Mesothelial cell of epicardium (in vitro differentiated cells): ENCODE measurements at places on chromosomes 1 and 21.

GRCh38 chr1:15848929-15849774 is 1.6 kb downstream of the SPEN start:
- DNase-seq: peak; percentile 68

GRCh38 chr1:160546942-160547341 is 23.9 kb upstream of the SLAMF6 start:
- no peak for DNase-seq

GRCh38 chr1:84570436-84571149 is 3.6 kb downstream of the CTBS start:
- no peak for DNase-seq

DNA sequence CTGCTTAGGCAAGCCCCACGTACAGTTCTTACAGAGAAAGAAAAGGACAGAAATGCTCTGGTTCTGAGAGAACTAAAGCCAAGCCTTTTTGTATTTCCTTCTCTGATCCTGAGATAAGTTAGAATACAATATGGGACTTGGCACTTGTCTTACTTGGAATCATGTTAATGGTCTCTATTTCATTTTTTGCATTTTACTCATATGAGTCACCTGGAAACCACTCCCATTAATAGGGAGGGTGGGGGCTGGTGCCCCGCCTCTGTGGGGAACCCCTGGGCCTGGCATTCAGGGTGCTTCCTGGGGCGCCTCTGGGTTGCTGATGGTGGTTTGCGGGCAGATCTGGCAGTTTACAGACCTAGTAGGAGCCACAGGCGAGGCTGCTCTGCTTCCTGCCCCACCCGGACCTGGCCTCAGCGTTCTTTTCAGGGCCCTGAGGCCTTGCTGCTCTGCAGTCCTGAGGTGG is 26.7 kb downstream of the TSPAN2 start:
- DNase-seq: no peak

DNA sequence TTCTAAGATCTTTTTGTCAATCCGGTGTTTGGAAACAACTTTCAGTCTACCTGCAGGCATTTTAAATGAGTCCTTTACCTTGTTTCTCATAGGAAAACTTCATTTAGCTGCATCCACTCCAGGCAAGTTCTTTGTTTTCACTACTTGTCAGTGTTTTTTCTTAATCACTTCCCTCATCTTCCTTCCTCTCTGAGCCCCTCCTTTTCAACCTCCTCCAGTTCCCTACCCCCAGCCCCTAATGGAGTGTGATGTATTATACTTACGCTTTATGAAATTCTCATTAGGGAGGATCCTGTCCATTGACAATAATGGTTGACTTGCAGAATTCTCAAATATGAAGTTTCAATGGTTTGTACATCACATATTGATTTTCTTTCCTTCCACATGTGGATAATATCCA is 62.5 kb upstream of the BACH1 start:
- DNase-seq: no peak

DNA sequence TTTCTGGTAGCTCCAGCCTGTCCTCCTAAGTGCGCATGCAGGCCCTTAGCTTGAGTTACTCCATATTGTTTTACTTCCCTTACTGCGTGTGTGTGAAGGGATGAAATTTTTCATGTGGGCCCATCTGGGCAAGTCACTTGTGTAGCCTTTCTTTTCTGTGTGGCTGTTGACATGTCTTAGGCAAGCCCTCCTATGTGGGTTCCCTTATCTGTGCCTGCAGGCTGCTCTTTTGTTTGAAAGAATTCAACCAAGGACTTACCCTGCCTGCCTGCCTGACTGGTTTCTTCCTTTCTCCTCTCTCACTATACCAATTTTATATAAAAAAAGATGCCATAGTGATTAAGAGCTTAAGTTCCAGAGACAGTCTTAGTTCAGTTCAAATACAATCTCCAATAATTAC is 249.3 kb downstream of the ATG4C start:
- DNase-seq: no peak

DNA sequence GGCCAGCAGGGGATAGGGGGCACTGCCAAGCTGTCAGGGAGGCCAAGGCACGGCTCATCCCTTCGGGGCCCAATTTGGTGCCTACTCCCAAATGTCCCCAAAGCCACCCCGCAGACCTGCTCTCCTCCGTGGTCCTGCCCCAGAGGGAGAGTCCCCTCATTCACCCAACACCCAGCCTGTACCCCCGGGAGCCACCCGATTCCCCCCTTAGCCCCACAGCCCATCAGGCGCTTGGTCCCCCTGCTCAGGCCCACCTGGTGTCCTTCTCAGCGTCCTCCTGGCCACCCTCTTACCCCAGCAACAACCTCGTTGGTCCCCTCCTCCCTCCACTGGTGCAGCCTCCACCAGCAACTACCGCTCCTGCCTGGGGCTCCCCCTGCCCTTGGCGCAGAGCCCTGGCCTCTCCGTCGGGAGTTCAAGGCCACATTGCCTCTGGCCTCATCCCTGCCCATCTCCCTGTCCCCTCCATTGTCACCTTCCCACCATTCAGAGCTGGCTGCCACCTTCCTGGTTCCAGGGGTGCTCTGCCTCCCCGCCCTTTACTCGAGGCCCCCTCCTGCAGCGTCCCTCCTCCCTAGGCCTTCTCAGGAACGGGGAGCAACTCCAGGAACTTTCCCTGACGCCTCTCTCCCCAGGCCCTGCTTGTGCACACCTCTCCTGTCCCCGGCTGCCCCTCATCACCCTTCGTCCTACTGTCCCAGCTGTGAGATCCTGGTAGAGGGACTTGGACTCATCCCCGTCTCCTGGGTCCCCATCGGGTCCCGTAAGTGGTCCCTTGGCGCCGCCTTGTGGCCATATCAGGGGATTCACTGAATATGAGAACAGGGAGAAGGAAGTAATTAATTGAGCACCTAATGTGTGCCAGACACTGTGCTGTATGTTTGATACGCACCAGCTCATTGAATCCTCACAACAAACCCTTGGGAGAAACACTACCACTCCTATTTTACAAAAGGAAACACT is 73.9 kb downstream of the RAP1GAP start:
- no peak for DNase-seq

DNA sequence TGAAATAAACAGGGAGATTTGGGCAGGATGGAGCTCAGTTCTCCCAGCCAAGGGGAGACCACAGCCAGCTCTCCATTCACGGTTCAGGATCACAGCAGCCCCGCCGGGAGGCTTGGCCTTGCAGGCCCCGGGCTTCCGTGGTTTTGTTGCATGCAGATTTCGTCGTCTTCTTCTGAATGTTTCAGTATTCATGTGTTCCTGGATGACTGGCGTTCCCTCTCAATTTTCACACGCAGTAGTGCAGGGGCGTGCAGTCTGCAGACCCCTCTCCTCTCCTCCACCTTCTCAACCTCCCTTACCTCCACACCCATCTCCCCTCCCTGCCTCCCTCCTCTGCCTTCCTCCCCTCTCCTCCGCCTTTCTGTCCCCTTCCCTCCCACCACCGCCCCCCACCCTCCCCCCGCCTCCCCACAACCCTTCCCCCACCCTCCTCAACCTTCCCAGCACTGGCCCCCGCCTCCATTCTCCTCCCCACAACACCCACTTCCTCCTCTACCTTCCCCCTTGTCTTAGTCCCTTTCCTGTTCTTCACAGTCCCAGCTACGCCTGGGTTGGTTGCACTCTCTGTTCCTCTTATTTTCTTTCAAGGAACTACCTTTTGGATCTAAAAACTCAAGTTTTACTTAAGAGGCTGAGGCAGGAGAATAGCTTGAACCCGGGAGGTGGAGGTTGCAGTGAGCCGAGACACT is 8.4 kb upstream of the SLC19A1 start:
- DNase-seq: peak; percentile 12

DNA sequence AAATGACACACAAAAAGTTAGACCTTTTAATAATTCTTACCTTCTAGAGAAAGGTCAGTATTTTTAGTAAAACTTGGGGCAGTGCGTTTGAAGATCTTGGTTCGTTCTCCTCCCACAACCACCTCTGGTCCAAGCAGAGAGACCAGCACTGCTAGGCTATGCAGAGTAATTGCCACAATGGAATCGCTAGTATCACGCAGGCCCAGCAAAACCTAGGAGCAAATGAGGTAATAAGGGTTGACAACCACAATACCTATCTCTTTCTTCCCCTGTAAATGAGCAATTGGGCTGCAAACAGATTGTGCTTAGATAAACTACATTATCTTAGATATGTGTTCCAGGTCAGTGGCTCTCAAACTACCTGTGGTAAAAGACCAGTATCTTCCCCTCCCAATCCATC is 34.7 kb downstream of the SCYL3 start:
- DNase-seq: no peak

- no peak for DNase-seq
Observed at GRCh38 chr1:100930494-100930893, 34.6 kb downstream of the SLC30A7 start.

DNA sequence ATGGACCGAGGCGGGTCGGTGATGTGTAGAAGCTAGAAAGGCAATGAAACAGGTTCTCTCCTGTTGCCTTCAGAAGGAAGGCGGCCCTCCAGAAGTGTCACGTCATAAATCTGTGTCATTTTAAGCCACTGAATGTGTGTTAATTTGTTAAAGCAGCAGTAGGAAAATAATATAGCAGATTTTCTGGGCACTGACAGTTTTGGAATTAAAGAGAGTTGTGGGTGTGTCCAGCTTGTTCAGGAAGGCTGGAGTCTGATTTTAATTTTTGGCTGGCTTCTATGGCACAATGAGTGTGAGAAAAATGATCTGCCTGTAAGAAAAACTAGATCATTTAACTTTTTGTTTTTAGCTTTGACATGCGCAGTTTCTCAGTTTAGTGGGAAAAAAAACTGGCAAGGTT is 177.3 kb downstream of the EDEM3 start:
- no peak for DNase-seq

- no peak for DNase-seq
Observed at GRCh38 chr1:184242507-184242943, 144.3 kb upstream of the C1orf21 start.

DNA sequence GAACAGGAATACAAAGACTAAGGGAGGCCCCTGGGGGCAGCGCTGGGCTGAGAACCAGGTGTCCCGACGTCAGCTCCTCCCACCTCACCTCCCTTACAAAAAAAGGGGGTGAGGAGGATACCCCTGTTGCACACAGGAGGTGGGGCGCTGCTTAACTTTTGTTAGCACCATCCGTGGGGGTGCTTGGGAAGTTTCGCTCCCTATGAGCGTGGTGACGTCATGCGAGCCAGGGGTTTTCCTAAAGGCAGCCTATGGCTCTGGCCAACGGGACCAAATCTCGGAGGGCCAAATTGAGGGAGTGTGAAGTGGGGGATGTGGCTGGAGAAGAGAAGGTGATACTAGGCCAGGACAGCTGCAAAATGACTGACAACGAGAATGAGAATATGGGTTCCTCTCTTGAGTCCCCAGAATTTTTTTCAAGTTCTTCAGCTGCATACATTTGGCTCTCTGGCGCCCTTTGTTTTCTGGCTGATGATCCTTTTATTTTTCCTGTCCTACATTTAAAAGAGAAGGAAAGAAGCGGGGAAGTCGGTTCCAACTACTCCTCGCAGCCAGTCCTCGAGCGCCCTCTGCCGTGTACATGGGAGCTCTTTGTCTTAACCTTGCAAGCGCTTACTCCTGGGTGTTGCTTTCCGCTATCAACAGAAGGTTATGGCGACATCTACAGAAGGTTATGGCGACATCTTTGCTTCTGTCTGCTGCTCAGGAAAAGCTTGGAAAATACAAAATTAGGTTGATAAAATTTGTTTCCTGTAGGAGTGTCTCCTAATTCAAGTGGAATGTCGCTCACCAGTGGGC is 48.0 kb upstream of the ZC3H11B start:
- DNase-seq: peak; percentile 90

DNA sequence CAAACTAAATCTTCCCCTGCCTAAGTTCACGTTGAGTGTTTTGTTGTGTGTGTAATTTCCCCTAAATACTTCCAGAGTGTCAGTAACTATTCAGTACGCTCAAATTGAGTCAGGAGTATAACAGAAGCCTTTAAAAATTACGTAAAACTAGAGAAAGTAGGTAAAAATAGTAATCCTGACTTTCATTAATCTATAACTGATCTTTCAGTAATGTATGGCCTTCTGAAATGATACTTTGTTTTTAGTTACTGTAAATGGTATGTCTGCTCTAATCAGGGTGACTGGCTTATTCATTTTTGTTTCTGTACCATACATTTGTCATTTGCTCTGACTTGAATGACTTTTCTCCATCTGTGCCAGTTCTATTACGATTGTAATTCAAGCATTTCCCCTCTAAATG is 29.4 kb downstream of the MIER1 start:
- DNase-seq: no peak

GRCh38 chr1:17587693-17588047 is 48.2 kb downstream of the ARHGEF10L start:
- no peak for DNase-seq

- DNase-seq: no peak
Observed at GRCh38 chr1:93567255-93567918, 114.2 kb downstream of the BCAR3 start.

GRCh38 chr21:35048183-35048601 is 910 bp downstream of the RUNX1 start:
- DNase-seq: no peak

GRCh38 chr1:194535369-194535768 is 1349.0 kb upstream of the B3GALT2 start:
- DNase-seq: peak; percentile 19

GRCh38 chr1:172760121-172760520 is 101.2 kb downstream of the FASLG start:
- no peak for DNase-seq

DNA sequence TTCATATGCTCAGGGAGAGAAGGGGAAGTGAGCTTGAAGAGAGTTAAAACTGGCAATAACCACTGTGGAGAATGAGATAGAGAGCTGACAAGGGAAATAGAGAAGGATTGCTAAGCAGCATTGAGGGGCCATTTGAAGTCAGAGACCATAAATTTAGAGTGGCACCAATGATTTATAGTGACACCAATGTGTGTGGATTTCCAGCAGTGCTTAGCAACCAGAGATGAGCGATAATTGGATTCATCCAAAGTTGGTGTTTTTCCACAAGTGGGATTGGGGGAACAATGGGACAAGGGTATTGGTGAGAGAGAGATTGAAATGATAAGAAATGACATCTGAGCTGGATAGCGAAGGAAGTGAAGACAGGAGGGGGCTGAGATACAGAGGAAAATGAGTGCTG is 114.1 kb downstream of the C1orf94 start:
- DNase-seq: no peak

DNA sequence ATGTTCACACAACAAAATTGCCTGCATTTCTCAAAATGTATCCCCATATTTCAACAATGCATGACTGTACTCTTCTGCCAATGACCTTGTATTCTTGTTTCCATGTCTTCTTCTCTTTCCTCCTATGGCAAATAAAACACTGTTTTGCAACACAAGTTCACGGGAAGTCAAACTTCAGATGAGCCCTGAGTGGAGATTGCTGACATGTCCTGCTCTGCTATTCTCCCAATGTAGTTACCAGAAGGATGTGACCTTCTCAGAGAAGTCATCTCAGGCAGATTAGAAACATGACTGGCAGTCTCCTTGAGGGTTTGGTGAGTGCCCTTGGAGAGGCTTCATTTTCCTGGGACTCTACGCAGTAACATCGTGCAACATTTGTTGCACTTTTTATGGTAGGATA is 15.6 kb downstream of the FCGR2B start:
- no peak for DNase-seq

DNA sequence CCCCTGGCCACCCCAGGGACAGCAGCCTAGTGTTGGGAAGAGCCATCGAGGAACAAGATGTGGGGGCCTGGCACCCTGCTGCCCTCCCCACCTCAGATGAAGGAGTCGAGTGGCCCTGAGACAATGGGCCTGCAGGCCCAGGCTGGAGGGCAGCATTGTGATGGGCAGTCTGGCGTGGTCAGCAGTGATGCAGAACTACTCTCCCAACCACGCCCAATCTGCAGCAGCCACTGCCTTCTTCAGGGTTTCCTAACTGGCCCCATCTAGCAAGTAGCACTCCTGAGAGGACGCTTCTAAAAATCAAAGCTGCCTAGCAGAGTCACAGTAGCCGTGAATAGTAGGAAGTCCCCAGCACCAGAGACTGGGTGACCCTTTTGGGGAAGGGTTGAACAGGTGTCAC is 18.5 kb downstream of the CDCP2 start:
- DNase-seq: no peak
